ENCODE measurements at places on chromosomes 7 and 10.
A peak's percentile ranks its signal among the peaks of the same experiment; 100 is the strongest.

DNA sequence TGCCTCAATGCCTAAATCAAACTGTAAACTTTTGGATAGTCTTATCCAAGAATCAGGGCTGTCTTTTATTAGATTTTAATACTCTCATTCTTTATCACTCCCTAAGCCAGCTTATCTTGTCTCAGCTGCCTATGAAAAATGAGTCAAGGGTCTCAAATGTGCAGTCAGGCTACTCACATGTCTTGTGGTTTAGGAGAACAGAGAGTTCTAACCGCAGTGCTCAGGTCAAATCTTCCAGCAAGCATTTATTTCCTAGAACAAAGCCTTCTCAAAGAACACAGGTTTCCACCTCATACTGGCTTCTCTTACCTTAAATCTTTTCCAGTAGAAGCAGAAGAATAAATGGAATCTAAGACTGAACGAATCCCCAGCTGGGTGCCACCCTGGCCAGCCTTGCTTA lies 23.5 kb downstream of the HTR5A start:
- DNase-seq: no peak

- DNase-seq: peak; percentile 25
These were observed 172.3 kb downstream of the CACNB2 start for GRCh38 chr10:18312374-18313139.

GRCh38 chr10:73433538-73433867 lies at the start of gene MSS51:
Gene MSS51 (minus strand): TSS chr10:73433561. CDS start chr10:73428284, 5,277 bp downstream.
- no peak for DNase-seq

DNA sequence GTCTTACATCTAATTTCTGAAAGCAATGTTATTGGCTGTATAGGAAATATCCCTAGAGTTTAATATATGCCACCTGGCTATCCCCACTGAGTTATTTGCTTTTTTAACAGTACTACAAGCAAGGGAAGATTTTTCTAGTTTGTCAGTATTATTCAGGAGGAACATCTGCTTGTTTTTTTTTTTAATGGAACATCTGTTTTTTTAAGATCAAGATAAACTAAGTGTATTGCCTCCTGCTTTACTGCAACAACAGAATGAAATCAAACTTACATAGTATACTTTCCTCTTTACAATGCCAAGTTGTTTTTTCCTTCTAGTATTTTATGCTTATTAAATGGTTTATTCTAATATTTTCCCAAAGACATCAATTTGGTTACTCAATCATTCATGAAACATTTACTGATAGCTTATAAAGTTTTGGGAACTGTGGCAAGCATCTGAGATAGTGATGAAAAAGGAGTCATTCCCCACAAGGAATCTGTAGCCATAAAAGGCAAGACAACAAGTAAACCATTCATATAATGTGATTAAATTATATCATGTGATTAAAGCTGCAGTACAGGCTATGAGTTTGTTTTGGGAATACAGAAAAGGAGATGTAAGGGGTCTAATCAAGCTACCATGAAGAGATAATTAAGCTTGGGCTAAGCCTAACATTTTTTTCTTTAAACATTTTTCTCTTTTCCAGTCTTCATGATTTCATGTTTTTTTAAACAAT lies 17.4 kb downstream of the MTPN start:
- no peak for DNase-seq

GRCh38 chr7:135359615-135360014 lies 126.0 kb downstream of the STRA8 start:
- no peak for DNase-seq

- no peak for DNase-seq
These were observed 572 bp downstream of the CHST12 start for GRCh38 chr7:2403718-2404648.

- no peak for DNase-seq
These were observed 82.9 kb upstream of the AFAP1L2 start for GRCh38 chr10:114486938-114487814.

DNA sequence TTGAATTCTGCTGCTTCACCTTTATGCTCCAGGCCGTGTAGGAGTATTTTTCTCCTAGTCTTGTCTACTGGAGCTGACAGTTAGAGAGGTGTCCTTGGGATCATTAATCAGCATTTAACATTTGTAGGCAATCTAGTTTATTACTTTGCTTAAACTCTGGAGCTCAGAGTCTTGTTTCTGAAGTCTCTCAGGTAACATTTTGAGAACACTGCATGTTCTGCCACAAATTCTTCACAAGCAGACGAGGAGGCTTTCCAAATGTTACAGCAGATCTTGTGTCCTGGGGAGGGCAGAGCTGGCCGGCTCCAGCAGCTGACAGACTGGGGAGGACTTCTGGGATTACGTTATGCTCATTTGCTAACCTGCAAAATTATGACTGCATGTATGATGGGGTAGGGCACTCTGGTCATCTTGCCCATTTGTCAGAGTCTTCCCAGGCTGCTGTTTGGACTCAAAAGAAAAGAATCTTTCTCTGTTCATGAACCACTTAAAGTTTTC lies 50.5 kb downstream of the GALNT17 start:
- no peak for DNase-seq

DNA sequence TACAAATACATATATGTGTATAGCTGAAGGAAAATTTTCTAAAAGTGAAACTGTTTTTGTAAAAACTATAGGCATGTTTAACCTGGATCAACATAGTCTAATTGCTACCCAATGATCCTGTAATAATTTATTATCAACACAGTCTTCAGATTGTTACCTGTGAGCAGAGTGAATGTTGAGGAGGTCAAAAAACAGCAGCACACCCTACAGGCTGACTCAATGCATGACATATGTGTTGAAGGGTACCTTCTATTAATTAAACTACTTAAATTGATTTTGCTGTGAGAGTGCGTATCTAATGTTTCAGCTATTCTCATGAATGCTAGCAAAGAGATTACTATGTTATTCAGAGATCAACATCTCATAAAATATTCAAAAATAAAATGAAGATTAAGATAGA lies 411.4 kb downstream of the TNS3 start:
- no peak for DNase-seq

DNA sequence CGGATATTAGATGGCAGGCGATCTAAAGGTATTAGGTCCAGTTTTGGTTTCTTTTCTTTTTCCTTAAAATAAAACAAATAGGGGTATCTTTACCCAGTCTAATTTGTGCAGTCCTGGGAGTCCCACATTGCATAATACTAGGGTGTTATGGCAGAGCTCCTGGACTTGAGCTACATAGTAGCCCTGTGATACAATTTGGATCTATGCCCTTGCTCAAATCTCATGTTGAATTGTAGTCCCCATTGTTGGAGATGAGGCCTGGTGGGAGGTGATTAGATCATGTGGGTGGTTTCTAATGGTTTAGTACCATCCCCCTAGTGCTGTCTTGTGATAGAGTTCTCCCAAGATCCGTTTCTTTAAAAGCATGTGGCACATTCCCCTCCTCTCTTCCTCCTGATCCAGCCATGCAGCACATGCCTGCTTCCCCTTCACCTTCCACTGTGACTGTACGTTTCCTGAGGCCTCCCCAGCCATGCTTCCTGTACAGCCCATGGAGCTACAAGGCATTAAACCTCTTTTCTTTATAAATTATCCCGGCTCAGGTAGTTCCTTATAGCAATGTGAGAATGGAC lies 141.9 kb downstream of the RPS24 start:
- DNase-seq: no peak

DNA sequence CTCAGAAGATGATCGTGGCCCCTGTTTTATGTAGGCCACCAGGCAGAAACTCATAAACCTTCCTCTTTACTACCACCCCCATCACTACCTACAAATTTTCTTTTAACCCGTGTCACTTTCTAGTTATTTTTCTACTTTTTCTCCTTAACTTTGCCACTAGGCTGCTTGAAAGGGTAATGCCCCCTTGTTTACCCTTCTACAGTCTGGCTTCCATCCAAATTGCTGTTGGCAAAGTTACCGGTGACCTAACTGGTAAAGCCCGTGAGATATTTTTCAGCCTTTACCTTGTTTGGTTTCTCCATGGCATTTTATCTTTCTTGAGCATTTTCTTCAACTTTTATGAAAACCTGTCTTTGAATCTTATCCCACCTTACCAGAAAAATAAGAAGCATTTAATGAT lies 153.0 kb downstream of the WNT2 start:
- peak; percentile 69 for DNase-seq

- no peak for DNase-seq
These were observed 488.5 kb downstream of the MDFIC start for GRCh38 chr7:115410434-115410820.

DNA sequence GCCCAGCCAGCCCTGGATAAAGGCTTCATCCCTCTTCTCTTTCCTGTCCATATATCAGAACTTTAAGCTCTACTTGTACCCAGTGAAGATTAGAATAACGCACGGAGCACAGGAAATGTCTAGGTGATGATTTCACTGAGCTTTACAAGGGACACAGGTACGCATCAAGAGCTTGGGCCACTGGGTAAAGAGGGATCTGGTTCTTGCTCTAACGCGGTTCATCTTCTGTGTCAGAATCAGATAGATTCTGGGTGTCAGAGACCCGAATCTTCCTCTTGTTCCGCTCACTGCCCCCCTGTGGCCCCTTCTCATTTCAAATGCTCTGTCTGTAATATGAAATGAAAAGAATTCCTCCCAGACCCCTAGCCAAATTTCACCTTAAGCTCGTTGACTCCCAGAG lies 24.7 kb downstream of the IL2RA start:
- no peak for DNase-seq

GRCh38 chr7:158407581-158408317 lies 179.9 kb downstream of the PTPRN2 start:
- DNase-seq: peak; percentile 31

- DNase-seq: no peak
These were observed 78.6 kb upstream of the ITGB1 start for GRCh38 chr10:33036670-33037069.

- DNase-seq: no peak
These were observed 105.3 kb downstream of the AMPH start for GRCh38 chr7:38525857-38526256.

- DNase-seq: no peak
These were observed 424.3 kb downstream of the KIF20B start for GRCh38 chr10:90125456-90126255.

- no peak for DNase-seq
These were observed 18.7 kb upstream of the MCU start for GRCh38 chr10:72673280-72673679.

DNA sequence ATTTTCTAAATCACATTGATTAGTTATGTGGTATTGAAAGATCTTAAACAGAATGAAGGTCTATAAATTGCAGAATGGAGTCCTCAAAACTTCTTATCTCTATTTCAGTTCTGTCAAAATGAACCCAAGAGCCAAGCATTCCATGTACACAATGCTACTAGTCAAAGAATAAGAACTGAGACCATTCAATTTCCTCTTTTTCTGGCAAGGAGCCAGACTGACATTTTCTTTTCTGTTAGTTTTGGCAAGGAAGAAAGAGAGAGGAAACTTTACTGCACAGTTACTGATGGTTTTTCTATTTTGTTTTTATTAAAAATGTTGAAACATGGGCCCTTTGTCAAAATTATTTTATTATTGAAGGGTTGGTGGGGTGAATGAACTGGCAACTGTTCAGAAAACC lies 181.8 kb upstream of the FERD3L start:
- DNase-seq: no peak

- no peak for DNase-seq
These were observed 214.1 kb downstream of the KLF6 start for GRCh38 chr10:3570855-3571266.

- DNase-seq: no peak
These were observed 170.1 kb downstream of the PKD1L1 start for GRCh38 chr7:47778153-47778661.

Data from LNCaP clone FGC (cell line).